ENCODE measurements at places on chromosomes 1 and 21. TPM values are rescaled to one million over a fixed set of nuclear protein-coding genes. Genes with fewer than 3 reads are reported as not detected.

The PDC gene
- not detected for total RNA-seq

The BCAN gene
- total RNA-seq: 181 TPM

The SLC6A9 gene
- total RNA-seq: 22.3 TPM

The INTS3 gene
- total RNA-seq: 57.8 TPM

The CD55 gene
- total RNA-seq: 29.9 TPM

The TTC22 gene
- total RNA-seq: 1.2 TPM

The TRIM17 gene
- total RNA-seq: 5.2 TPM

All from spinal cord (tissue), 10 donors.